ENCODE measurements at places on chromosomes 1 and 21. TPM values are rescaled to one million over a fixed set of nuclear protein-coding genes. Genes with fewer than 3 reads are reported as not detected.

- peak; percentile 76 for DNase-seq
These were observed 125.4 kb upstream of the TMEM51 start for GRCh38 chr1:15028102-15028501.

- DNase-seq = no peak
These were observed 26.2 kb downstream of the MAGI3 start for GRCh38 chr1:113416496-113416895.

The LHX8 gene
- not detected for total RNA-seq

- peak; percentile 89 for DNase-seq
These were observed 21.6 kb upstream of the POFUT2 start for GRCh38 chr21:45309069-45309986.

Measured in sigmoid colon (tissue), 7 donors.